Chondrocyte (in vitro differentiated cells): ENCODE measurements at places on chromosomes 2 and 18. TPM values are rescaled to one million over a fixed set of nuclear protein-coding genes. Genes with fewer than 3 reads are reported as not detected.

MLPH gene
- 3.7 to 6.1 TPM (median 5.6 TPM) in 3 replicates for total RNA-seq

DNAH7 gene
- 0.03 to 0.70 TPM (median 0.20 TPM) in 3 replicates for total RNA-seq

SLC4A3 gene
- 9.7 to 17.2 TPM (median 17.2 TPM) in 3 replicates for total RNA-seq

FSIP2 gene
- total RNA-seq: 1.7 to 6.6 TPM (median 4.5 TPM) in 3 replicates

CEBPZOS gene
- total RNA-seq: not detected in 3 replicates

ZNF2 gene
- total RNA-seq: 4.5 to 8.0 TPM (median 5.0 TPM) in 3 replicates

NAT8 gene
- not detected in 3 replicates for total RNA-seq

COL6A3 gene
- total RNA-seq: 250 to 264 TPM (median 264 TPM) in 3 replicates

NETO1 gene
- not detected in 3 replicates for total RNA-seq

ABCB11 gene
- not detected in 3 replicates for total RNA-seq

DSC1 gene
- not detected in 3 replicates for total RNA-seq

ABHD1 gene
- 0.30 to 0.44 TPM (median 0.31 TPM) in 3 replicates for total RNA-seq

OTOF gene
- total RNA-seq: not detected in 3 replicates

FOXD4L1 gene
- total RNA-seq: 0.44 TPM in 1 of 3 replicates, not detected in the others

CRYGD gene
- not detected in 3 replicates for total RNA-seq

TBR1 gene
- not detected in 3 replicates for total RNA-seq

POTEC gene
- not detected in 3 replicates for total RNA-seq

REG1B gene
- total RNA-seq: not detected in 3 replicates

GCC2 gene
- 22.2 to 27.5 TPM (median 24.2 TPM) in 3 replicates for total RNA-seq

GALR1 gene
- not detected in 3 replicates for total RNA-seq

CABYR gene
- total RNA-seq: 8.1 to 11.5 TPM (median 9.8 TPM) in 3 replicates

NT5C1B gene
- not detected in 3 replicates for total RNA-seq

CXCR2 gene
- total RNA-seq: not detected in 3 replicates

SCN7A gene
- total RNA-seq: 0.05 to 1.9 TPM (median 0.05 TPM) in 3 replicates

EMILIN1 gene
- total RNA-seq: 180 to 235 TPM (median 182 TPM) in 3 replicates

ITGAV gene
- 289 to 452 TPM (median 442 TPM) in 3 replicates for total RNA-seq

SLC8A1 gene
- 50.4 to 53.7 TPM (median 52.7 TPM) in 3 replicates for total RNA-seq

ACP1 gene
- 79.6 to 89.8 TPM (median 82.7 TPM) in 3 replicates for total RNA-seq

PLEKHH2 gene
- 4.9 to 13.7 TPM (median 5.5 TPM) in 3 replicates for total RNA-seq

KCNG2 gene
- total RNA-seq: not detected in 3 replicates

DUSP19 gene
- 4.1 to 6.6 TPM (median 4.3 TPM) in 3 replicates for total RNA-seq

NDC80 gene
- 4.8 to 6.5 TPM (median 5.8 TPM) in 3 replicates for total RNA-seq

PROC gene
- 2.6 to 5.3 TPM (median 2.7 TPM) in 3 replicates for total RNA-seq

CXXC1 gene
- 47.6 to 60.3 TPM (median 59.2 TPM) in 3 replicates for total RNA-seq

CHST9 gene
- 0.56 to 1.1 TPM (median 0.82 TPM) in 3 replicates for total RNA-seq

CHRNA1 gene
- total RNA-seq: 0.30 to 1.3 TPM (median 0.38 TPM) in 3 replicates

PMAIP1 gene
- 4.1 to 9.9 TPM (median 8.0 TPM) in 3 replicates for total RNA-seq

CLHC1 gene
- total RNA-seq: 15.6 to 19.7 TPM (median 16.5 TPM) in 3 replicates

KLHL30 gene
- total RNA-seq: 12.2 to 25.6 TPM (median 24.4 TPM) in 3 replicates

ZNF516 gene
- total RNA-seq: 26.1 to 31.8 TPM (median 27.7 TPM) in 3 replicates

ANO7 gene
- 0.48 to 2.2 TPM (median 1.5 TPM) in 3 replicates for total RNA-seq

GDF7 gene
- 10.9 to 12.8 TPM (median 12.6 TPM) in 3 replicates for total RNA-seq

DYSF gene
- 83.0 to 115 TPM (median 112 TPM) in 3 replicates for total RNA-seq
